G401 (cell line): ENCODE measurements at places on chromosomes 4 and X.

- DNase-seq, result no peak
Measured at GRCh38 chr4:89439533-89439932, 131.9 kb upstream of the GPRIN3 start.

- no peak for DNase-seq
Measured at GRCh38 chr4:133584714-133585113, 435.6 kb downstream of the PCDH10 start.

DNA sequence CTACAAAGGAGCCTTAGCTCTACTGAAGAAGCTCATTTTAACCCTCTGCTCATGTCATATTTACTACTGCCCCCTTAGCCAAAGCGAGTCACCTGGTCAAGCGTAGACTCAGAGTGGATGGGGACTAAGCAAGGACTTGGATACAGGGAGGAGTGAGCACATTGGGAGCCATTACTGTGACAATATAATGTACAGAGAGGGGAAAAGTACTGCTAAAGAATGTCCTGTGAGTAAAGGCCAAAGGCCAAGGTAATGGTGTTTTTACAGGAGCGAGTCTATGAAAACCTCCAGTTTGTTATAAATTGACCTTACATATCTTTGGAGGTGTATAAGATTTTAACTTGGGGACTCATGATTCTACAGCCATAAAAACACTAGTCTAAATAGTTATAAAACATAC lies 10.6 kb upstream of the GK start:
- DNase-seq, result no peak

GRCh38 chrX:13764765-13765164 lies 30.2 kb downstream of the OFD1 start:
- peak; percentile 86 for DNase-seq

DNA sequence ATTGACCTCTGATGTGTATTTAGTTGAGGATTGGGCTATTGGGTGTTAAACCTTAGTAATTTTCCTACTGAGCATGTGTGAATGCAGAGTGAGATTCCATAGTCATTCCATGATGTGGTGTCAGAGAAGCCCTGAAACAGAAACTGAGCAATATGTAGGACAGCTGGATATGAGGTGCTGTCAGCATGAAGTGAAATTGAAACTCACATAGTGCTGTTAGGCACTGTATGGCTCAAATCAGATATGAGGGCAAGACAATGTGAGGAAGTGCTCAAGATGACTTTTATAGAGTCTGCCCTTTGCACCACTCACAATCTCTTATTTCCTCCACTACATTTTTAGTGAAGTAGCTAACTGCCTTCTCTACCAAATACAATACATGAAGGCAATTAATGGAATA lies 188.3 kb downstream of the SH3BGRL start:
- no peak for DNase-seq

GRCh38 chr4:88859191-88859812 lies 161.7 kb upstream of the NAP1L5 start:
- DNase-seq, result no peak

DNA sequence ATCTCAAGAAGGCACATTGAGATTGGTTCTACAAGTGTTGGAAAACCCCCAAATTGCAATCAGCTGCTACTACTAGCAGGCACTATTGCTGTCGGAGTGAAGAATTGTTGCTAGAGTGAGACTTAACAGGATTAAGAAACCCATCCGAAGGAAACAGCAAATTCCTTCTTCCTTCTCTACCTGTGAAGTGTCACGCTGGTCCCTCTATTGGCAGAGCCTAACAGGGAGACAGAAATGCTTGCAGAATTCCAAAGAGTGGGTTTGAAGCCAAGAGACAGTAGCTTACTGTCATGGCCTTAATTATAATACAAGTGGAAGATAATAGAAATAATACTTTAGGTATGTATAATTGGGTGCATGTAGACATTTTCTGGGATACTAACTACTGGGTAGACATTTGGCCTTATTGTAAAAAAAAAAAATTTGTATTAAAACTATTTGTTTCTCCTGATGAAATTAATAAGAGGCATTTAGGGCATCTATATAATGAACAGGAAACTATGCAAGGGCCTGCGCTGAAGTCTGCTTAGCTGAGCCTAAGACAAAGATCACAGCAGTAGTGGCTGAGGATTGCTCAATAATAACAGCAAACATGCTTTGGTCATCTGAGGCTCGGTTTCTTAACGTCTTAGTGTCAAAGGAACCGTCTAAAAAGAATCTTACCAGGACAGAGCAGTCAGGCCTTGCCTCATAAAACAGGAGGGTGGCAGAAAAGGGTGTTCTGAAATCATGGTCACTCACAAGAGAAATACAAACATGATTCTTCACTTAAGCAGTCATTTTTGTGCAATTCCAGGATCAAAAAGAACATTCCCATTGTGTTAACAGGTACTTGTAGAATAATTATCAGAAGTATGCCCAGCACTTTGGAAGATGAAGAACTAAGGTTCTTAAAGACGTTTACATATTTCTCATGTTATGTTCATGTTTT lies 40.8 kb downstream of the FAM241A start:
- DNase-seq, result no peak

- no peak for DNase-seq
Measured at GRCh38 chr4:54041100-54041499, 23.3 kb downstream of the CHIC2 start.

GRCh38 chrX:82141942-82142341 lies 940.0 kb downstream of the SH3BGRL start:
- DNase-seq, result no peak

GRCh38 chr4:143016171-143016570 lies 168.5 kb upstream of the USP38 start:
- DNase-seq, result no peak

DNA sequence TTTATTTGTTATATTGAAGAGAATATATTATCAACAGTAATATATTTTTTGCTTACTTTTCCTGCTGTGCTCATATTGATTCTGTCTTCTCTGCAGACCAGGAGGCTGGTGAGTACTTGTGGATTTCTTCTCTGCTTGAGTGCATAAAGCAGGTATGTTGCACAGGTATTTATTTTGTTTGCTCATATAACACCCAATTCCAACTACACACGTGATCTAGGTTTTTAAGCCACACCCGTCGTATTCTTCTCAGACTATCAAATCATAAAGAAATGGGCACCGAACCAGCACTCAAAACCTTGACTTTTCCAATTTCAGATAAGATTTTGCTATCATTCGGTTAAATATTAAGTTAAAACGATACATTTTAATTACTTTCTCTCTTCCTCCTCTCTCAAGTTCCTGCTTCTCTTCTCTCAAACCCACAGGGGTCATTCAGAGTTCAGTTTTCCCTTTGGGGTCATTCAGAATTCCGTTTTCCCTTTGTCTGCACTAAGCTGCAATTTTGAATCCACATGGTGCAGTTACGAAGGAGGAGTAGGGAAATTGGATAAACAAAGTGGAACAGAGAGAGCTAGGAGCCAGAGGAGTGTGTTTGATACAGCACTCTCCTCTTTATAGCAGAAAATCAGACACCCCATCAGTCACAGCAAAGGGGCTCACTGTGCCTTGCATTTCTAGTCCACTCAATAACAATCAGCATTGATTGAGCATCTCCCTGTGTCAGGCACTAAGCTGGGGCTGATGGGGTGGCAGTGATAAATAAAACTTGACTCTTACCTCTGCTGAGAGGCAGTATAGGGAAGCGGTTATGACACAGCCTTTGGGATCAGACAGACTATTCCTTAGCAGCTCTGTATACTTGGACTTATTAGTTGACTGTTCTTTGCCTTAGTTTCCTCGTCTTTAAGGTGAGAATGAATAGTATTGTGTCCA lies at the start of gene ADH1C:
Gene ADH1C (minus strand): TSS at position 145 of the 936 bp plus-strand sequence. CDS start 71 bp downstream, at position 74.
- DNase-seq, result no peak

- DNase-seq, result no peak
Measured at GRCh38 chr4:151930372-151930771, 169.6 kb upstream of the GATB start.

DNA sequence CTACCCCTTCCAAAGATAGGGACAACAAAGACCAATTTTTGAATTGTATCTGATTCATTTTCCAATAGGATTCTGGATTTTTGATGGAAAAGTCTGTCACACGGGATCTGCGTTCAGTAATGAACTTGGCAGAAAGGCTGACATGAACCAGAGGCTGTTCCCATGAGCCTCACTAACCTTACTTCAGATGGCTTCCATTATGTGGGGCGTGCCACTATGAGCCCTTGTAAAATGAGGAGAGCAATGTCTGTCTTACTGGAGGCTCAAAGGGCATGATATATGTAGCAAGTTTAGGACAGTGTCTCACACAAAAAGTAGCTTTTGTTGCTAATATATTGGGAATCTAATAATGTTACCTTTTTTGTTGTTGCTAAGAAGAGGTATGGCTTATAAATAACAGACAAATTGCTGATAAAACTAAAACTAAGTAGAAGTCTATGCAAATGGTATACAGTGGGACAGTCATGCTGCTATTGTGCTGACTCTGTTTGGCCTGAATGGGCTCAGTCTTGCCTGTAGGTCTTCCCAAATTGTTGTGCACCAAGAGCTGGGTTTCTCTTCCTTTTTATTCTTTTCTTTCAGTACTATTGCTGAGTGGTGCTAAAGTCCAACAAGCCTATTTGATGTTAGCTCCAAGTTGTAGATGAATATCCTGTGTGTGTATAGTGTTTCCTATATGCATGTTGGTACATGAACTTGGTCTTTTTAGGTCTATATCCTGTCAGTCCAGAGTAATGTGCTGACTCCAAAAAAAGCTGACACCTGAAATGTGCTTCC lies 132.1 kb downstream of the SPRY1 start:
- DNase-seq, result no peak

GRCh38 chrX:134969726-134970125 lies 21.1 kb upstream of the SMIM10 start:
- no peak for DNase-seq

- DNase-seq, result no peak
Measured at GRCh38 chr4:107442538-107443111, 277.4 kb downstream of the PAPSS1 start.

DNA sequence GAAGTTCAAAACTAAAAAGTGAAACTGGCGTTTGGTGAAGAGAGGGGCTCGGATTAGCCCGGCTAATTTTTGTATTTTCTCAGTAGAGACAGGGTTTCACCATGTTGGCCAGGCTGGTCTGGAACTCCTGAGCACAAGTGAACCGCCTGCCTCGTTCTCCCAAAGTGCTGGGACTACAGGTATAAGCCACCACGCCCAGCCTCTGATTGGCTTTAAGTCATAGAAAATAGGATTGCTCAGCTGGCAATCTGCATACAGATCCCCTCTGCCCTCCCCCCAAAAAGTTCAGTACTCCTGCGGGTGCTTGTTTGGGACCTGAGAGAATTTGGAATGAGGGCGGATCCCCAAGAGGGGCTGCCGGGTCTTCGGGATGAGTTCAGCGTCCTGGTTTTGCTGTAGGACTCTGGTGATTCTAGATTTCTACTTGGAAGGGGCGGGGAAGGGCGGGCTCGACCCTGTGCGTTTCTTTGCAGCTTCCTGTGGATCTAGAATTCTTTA lies 537 bp upstream of the PRKX start:
- DNase-seq, result no peak

- no peak for DNase-seq
Measured at GRCh38 chr4:8198206-8198905, 734 bp upstream of the SH3TC1 start.

DNA sequence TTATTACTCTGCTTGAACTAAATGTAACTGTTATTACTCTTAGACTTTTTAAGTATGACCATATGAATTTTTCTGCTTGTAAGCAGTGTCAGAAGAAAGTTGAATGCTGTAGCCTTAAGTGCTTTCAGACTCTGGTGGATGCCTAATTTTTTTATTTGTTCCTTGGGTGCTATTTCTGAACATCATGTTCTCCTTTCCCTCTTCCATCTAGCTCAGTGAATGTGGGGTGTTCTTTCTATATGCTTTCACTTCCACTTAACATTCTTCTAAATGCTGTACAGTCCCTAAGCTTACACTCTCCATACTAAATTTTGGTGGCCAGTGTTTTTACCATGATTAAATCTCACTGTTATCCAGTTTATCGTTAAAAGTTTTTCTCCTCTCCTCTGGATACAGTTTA lies 3.6 kb downstream of the DCK start:
- DNase-seq, result no peak

DNA sequence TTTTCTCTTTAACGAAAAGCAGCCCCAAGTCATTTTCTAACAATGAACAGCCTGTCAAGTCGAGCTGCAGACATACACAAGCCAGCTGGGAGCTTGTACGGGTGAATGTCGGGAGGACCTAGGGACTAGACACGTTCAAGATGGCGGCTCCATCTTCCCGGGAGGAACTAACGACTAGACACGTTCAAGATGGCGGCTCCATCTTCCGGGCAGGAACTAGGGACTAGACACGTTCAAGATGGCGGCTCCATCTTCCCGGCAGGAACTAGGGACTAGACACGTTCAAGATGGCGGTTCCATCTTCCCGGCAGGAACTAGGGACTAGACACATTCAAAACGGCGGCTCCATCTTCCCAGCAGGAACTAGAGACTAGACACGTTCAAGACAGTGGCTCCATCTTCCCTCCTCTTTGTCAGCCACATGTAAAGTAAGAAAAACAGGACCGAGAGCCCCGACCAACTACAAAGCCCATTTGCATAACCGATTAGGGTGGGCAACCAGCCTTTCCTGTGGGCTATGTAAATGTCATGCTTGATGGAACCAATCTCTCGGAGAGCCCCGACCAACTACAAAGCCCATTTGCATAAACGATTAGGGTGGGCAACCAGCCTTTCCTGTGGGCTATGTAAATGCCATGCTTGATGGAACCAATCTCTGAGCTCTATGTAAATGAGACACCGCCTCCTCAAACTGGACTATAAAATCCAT lies 175.5 kb downstream of the DHRSX start:
- DNase-seq, result peak; percentile 83

DNA sequence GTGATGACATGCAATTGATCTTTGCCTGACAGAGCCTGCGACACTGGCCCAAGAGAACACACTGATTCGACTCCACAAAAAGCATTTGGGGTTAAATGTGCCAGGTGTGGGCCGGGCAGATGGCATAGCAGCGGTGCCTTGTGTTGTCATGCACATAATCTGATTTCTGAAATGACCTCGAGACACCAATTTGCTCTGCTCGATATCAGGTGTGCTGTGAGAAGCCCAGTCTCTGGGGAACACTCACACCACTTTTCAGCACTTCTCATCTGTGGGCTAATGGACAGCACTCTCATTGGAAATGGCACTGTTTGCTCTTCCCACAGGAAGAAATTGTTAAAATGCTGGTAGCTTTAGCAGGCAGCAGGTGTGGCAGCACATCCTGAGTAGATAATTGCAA lies 738.3 kb upstream of the TENM3 start:
- no peak for DNase-seq

GRCh38 chr4:26372076-26372475 lies 51.3 kb downstream of the RBPJ start:
- no peak for DNase-seq

GRCh38 chr4:67651536-67651935 lies 49.4 kb downstream of the UBA6 start:
- DNase-seq, result no peak

DNA sequence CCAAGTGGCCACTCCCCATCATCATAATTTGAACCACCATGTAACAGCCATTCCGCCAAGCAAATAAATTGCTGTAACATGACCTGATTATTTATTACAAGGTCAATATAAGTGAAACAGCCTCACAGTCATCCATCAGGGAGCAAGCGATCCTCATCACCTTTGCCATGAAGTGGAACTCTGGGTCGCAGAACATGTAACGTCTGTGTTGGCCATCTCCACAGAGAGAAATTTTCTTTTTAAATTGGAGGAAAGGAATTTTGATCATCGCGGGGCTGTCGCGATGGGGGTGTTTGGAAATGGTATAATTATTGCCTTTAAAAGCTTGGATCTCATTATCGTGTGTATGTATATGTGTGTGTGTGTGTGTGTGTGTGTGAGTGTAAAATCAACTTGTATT lies 90.2 kb downstream of the SHOX start:
- DNase-seq, result no peak

- DNase-seq, result no peak
Measured at GRCh38 chr4:19254486-19254885, 997.2 kb upstream of the SLIT2 start.
